Suppressor macrophage treated with lipopolysaccharide for 4 hours (primary cell): ENCODE measurements at places on chromosomes 4 and X.

- peak; percentile 23 for DNase-seq
Observed at GRCh38 chrX:110665223-110666002, 130.2 kb downstream of the CHRDL1 start.

DNA sequence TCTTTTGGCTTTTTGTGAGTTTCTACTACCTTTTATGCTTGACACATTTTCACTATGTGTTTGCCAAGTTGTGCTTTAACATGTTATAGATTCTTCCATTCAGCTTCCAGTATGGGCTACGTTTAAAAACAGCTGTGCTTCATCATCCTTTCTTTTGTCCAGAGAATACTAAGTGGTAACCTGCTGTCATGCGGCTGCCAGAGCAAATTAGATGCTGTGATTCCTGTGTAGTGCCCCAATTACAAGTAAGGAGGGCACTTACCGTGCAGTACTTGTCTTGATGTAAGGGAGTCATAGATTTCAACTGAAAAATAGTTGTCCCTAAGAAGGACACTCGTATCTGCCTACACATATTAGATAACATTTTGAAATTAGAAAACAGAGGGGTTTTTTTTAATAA is 531.8 kb upstream of the GALNTL6 start:
- no peak for DNase-seq

GRCh38 chr4:67204441-67204840 is 340.9 kb downstream of the CENPC start:
- DNase-seq: no peak

GRCh38 chr4:86483773-86484172 is 110.3 kb upstream of the PTPN13 start:
- DNase-seq: no peak

GRCh38 chr4:25915353-25915705 is 1.3 kb downstream of the SMIM20 start:
- no peak for DNase-seq

GRCh38 chr4:36420111-36420679 is 138.8 kb downstream of the DTHD1 start:
- DNase-seq: no peak

GRCh38 chr4:4666187-4666586 is 124.3 kb upstream of the STX18 start:
- no peak for DNase-seq

- peak; percentile 7 for DNase-seq
Observed at GRCh38 chrX:54808109-54808604, 612 bp downstream of the MAGED2 start.

GRCh38 chr4:16123356-16124084 is 39.7 kb upstream of the PROM1 start:
- DNase-seq: no peak

- DNase-seq: peak; percentile 14
Observed at GRCh38 chr4:143554728-143555597, 41.5 kb downstream of the SMARCA5 start.

- DNase-seq: no peak
Observed at GRCh38 chr4:164377277-164377676, 376.7 kb upstream of the SMIM31 start.

DNA sequence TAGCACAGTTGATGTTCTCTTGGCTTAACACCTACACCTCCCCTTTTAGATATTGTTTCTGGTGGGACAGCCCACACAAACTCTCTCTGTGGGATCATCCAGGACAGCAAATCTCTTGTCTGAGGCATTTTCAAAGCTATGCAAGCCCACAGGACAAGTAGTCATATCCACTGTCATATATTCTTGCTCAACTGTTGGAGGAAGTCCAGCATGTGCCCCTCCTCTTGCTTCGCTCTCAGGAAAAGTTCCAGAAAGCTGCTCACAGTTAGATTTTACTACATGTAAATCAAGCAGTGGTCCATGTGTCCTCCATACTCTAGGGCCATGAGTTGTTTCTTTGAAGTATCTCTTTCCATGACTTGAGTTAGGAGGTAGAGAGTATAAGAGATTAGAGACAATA is 260.7 kb downstream of the INPP4B start:
- no peak for DNase-seq

DNA sequence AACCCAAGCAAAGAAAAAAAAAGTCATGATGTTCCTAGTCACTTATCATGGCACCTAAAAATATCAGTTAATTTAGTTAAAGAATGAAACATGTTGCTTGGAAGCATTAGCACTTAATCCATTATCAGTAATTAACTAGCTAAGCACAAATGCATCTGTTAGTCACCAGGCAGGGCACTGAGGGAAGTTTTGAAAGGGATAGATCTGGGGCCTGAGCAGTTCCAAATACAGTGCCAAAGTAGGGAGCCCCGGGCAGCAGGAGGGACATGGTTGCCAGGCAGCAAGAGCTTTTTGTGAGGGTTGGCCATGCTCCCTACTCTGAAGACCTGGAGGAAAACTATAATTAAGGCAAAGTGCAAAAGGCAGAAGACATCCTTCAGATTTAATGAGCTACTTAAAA is 62.0 kb downstream of the PHKA1 start:
- no peak for DNase-seq

DNA sequence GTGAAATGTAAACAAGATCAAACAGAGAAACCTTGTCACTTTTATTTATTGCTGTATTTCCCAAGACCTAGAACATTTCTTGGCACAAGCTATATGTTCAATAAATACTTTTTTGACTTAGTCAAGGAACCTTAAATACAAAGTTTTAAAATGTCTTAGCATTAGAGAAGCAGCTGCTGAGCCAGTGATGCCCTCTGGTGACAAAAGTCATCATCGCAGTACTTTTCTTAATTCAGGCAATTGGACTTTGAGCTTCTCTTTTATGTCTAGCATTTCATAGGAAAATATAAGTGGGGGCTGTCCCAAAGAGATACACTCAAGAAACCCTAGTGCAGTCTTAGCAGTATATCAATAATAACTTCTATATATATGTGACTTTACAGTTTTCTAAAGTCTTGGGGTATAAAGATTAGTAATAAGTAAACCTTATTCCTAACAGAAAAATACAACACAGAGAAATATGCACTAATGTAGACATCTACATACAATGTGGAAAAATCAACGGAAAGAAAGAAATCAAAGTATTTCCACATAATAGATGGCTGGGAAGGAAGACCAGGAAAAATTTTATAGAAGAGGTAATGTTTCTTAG is 118.4 kb downstream of the DTHD1 start:
- peak; percentile 67 for DNase-seq

DNA sequence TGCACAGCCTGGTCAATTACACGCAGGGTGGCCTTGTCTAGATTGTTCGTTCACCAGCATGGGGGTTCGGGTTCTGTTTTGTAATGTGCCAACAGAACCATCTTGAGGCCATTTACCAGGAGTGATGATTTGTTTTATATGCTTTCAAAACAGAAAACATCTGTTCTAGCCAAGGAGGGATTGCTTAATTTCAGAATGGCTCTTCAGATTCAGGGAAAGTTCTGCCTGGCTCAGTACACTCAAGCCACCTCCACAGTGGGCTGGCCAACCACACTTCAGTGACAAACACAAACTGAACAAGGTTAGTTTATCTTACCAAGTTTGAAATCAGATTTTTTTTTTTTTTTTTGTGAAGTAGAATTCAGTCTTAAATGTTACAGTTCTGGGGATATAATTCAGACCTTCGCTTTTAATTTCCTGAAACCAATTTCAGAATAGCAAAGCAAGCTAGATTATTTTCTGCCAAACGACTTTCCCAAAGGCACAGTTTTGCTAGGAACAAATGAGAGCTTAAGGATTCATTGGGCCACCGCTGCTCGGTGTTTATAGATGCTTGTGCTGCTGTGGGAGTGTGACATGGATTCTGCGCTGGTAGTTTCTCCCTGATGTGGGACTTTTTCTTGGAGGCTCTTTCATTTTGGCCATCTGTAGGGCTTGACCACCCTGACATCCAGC is 23.4 kb downstream of the SMS start:
- no peak for DNase-seq

GRCh38 chr4:61671599-61671998 is 471.5 kb downstream of the ADGRL3 start:
- no peak for DNase-seq

GRCh38 chr4:37697566-37697965 is 11.4 kb upstream of the RELL1 start:
- no peak for DNase-seq

- DNase-seq: no peak
Observed at GRCh38 chrX:63720293-63720692, 64.7 kb downstream of the ARHGEF9 start.

- no peak for DNase-seq
Observed at GRCh38 chr4:177558995-177559394, 116.8 kb upstream of the AGA start.

GRCh38 chr4:119093042-119093827 is 42.4 kb upstream of the MYOZ2 start:
- no peak for DNase-seq

DNA sequence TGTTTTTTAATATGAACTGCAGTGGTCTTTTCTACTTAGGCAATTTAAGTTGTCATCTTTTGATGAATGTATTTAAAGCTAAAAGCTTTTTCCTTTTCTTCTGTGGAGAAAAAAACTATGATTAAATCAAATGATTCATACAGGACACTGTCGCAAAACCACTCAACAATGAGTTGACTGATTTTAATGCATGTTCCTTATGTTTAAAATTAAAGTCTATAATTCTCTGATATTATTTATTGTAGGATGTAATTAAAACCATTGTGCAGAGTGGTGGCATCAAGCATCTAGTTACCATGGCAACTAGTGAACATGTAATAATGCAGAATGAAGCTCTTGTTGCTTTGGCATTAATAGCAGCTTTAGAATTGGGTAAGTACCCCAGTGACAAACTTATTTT is 172.5 kb downstream of the RAP1GDS1 start:
- DNase-seq: no peak

DNA sequence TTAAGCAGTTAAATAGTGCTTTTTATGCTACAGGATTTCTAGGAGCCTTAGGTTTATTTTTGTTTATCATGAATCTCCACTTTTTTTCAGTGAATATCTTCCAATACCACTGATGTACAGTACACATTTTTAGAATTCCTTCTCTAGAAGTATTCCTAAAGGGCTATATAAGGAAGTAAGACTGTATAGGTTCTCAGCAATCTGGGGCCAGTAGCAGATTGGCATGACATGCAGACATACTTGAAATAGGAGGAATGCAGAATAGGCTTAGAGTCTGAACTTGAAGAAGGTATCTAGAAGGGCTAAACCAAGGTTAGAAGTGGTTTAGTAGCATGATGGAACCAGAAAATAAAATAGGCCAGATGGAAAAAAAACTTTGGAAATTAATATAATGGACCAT is 29.8 kb downstream of the HEPH start:
- no peak for DNase-seq

DNA sequence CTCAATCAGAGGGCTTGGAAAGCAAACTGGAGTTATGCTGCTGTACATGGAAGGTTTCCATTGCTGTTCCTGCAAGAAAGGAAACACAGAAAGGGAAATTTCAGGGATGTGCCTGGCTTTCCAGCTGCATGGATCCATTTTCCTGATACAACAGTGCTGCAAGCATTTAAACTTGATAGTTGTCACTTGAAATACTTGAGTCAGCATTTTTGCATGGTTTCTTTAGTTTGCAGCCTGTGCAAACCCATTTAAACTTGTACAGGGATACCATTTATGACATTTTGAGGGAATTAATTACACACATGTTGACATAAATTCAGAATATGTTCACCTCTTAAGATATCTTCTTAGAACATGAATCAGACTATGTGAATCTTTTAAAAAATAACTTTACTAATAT is 131.1 kb upstream of the RASGEF1B start:
- no peak for DNase-seq

GRCh38 chrX:71098302-71098701 is 2.7 kb downstream of the FOXO4 start:
- peak; percentile 71 for DNase-seq
